ENCODE measurements at places on chromosomes 4 and X.

DNA sequence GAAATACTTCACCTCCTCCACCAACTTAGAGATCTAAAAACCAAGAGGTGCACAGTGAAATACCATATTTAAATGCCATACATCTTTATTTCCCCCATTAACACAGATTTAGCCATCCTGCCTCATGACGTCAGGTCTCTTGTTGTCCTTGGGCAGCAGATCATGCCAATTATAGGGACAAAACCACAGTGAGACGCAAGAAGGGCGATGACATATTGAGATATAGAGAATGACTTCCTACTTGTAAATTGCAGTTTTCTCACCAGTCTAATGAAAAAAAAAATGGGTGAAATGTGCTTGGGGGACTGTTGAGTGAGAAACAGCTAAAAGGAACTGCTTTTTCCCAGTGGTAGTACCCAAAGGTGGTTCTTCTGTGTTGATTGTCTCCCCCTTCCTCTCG lies 24.3 kb downstream of the RS1 start:
- DNase-seq = no peak

GRCh38 chr4:184416913-184417734 lies 57.2 kb downstream of the IRF2 start:
- DNase-seq = no peak

GRCh38 chr4:182925298-182925757 lies 8.1 kb upstream of the DCTD start:
- no peak for DNase-seq

DNA sequence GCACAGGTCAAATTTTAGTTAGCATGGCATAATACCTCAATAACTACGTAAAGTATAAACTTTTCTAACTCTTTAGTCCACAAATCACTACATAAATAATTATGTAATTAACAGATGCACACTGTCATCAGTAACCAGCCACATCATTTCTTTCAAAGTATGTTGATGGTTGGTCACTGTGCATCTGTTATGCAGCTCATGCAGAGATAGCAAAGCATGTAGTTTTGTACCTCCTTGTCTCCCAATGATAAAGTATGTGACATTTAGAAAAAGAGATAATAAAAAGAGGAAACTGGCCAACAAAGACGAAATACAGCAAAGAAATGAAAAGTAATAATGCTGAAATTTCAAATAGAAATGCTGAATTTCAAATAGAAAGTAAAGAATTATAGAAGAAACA lies 2.9 kb downstream of the LAMTOR3 start:
- DNase-seq = no peak

GRCh38 chr4:146098978-146099377 lies 76.5 kb upstream of the LSM6 start:
- DNase-seq = no peak

DNA sequence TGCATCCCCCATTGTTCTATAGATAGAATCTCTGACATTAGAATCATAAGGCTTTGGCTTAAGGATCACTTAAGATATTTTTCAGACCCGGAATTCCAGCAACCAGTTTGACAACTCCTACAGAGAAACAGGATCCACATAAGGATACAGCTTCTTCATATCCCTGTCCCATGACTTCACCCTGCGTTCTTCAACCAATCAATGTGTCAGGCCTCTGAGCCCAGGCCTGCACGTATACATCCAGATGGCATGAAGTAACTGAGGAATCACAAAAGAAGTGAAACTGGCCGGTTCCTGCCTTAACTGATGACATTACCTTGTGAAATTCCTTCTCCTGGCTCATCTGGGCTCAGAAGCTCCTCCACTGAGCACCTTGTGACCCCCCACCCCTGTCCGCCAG lies 85.1 kb downstream of the MFAP3L start:
- no peak for DNase-seq

DNA sequence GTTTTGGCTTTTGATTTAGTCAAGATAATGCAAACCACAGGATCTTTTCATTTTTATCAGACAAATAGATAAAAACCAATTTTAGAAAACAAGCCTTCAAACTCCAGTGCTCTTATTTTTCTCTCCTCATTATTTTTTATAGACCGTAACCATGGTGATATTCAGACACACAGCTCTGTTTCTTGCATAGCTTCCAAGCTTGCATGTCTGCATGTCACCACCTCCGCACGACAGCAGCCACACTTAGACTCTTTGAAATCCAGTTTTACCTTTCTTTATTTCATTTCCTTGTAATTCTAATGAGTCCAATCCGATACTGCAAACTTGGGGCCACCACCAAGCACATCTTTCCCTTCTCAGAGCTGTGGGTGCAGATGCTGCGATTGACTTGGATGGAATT lies 94.3 kb upstream of the GPM6A start:
- DNase-seq = no peak

DNA sequence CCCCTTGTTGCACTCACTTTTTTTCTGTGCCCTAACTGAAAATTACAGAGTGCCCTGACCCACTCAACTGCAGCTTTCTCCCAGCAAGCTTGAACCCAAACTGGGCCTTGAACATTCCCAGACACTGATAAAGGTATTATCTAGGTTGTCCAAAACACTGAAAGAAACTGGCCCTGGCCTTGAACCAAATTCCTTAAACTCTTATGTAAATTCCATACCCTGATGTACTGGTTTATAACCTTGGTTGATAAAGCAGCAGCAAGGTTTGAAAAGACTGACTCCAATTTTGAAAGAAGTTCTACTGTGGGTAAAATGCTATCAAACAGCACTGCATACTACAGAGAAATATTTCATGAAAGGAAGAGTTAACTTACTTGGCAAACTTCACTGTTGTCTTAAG lies 125.6 kb downstream of the PHF8 start:
- DNase-seq = no peak

- DNase-seq = no peak
Measured at GRCh38 chr4:165301833-165302232, 25.6 kb upstream of the MSMO1 start.

- DNase-seq = no peak
Measured at GRCh38 chrX:41672643-41673042, 16.1 kb upstream of the GPR34 start.

- no peak for DNase-seq
Measured at GRCh38 chr4:55682295-55682694, 46.2 kb upstream of the NMU start.
